ENCODE measurements at places on chromosomes 12 and 14.

DNA sequence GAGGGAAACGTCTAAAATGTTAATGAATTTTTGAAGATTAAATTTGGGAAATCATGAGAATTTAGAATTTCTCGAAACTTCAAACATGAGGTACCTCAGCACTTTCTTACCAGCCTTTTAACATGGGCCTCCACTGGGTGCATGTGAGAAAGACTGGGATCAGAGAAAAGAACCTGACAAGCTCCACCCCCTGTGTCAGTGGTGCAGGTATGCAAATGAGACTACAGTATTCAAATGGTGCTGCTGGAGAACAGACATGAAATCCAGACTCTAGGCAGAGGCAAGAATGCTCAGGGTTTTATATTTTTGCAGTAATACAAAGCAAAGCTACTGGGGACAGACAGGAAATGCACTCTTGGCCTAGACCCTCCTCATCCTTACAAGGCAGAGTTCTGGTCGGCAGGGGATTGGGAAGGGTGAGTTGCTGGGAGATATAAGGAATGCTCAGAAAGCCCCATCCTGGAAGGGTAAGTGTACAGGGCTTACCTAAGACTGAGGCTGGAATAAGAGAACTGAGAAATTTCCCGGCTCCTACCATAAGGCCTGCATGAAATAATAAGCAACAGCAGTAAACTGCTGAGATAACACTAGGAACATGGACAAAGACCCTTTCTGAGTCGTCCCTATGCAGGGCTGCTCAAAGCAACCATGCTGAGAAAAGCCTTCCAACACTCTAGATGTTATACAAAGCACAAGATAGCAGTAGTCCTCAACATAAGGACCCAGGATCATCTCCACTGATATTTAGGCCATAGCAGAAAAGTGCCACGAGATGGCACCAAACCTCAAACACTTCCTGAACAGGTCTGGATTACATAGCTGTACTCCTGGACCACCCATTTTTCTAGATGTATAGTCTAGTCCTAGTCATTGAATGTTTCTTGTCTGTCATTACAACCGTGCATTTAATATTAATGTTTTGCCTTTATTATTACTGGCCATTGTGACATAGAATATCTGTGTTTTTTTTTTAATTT is 260.8 kb downstream of the RASSF9 start:
- peak; percentile 70 for DNase-seq

GRCh38 chr12:66879409-66879808 is 200.5 kb upstream of the GRIP1 start:
- DNase-seq: no peak

DNA sequence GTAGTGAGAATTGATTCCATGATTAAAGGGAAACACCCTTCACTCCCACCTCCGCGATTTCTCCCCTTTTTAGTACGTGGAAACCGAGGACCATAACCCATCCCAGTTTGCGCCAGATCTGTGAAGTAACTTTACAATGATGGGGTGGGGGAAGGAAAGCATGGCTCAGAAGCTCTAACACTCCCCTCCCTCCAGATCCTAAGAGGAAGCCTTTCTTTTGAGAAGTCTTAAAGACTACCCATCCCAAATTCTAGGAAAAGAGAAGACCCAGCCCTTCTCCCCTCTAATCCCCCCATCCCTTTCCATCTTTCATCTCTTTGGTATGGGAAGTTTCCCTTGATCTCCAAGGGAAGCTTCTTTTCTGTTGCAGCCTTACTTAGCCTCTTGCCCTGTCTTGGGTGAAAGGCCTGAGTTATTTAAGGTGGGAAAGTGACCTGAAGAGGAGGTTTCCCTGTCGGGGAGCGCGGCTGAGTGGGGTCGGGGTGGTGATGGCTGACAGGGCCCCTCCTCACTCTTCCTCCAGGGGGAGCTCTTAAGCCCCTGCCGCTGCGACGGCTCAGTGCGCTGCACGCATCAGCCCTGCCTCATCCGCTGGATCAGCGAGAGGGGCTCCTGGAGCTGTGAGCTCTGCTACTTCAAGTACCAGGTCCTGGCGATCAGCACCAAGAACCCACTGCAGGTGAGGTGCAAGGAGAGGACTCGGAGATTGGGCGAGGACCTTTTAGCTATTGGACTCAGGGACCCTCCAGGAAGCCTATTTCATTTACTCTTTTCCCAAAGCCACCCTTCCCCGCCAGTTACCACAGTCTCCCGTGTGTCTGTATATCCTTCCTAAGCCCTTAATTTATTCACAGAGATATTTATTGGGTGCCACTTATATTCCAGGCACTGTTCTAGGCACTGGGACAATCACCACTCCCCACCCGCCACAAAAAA is 1.8 kb downstream of the MARCHF9 start:
- no peak for DNase-seq

DNA sequence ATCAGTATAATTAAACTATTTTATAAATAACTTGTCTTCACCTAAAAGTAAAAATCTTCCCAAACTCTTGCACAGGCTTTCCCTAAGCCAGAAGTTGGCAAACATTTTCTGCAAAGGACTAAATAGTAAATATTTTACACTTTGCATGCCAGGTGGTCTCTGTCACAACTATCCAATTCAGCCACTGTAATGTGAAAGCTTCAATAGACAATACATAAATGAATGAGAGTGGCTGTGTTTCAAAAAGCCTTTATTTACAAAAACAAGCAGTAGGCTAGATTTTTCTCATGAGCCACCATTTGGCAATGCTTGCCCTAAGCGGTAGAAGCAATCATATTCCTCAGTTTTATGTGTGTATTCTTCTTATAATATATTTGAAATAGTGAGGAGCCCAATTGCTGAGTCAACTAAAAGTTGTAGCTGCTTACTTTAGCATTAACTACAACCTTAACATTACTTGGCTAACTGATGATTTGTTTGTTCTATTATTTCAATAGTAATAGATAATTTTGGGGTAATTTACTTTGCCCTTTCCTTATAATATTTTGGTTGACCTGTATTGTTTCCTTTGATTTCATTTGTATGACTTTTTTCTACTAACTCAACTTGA is 236.0 kb upstream of the SYT1 start:
- no peak for DNase-seq

DNA sequence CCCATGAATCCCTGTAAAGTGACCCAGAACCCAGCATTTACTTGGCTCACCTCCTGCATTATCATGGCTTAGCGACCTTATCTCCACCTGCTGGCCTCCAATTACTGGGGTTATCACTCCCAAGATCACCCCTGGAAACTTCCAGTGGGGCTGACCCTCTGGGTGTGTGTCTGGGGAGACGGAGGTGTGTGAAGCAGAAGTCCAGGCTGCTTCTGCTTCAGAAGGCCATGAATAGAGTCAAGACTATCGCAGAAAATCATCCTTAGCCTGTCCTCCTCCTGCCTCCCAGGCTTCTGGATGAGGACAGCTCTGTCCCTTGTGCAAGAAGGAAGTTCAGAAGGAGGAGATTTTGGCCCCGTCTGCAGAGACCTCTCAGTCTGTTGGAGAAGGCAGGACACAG is 408 bp upstream of the KRT72 start:
- no peak for DNase-seq

- DNase-seq: no peak
Observed at GRCh38 chr12:79973801-79974200, 38.9 kb upstream of the PPP1R12A start.

DNA sequence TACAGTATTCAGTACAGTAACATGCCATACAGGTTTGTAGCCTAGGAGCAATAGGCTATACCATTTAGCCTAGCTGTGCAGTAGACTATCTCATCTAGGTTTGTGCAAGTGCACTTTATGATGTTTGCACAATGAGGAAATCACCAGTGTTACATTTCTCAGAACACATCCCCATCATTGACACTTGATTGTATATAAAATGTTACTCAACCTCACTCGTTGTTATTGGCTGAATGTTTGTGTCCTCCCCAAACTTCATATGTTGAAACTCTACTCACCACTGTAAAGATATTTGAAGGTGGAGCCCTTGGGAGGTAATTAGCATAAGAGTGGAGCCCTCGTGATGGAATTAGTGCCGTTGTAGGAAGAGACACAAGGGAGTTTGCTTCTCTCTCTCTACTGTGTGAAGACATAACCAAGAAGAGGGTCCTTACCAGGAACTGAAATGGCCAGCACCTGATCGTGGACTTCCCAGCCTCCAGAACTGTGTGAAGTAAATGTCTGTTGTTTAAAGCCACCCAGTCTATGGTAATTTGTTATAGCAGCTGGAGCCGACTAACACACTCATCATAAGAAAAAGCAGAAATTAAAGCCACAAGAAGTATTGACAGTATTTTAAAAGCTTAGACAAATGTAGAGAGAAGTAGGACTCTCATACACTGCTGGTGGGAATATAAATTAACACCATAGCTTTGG is 3.2 kb upstream of the MED13L start:
- DNase-seq: no peak

- no peak for DNase-seq
Observed at GRCh38 chr14:29123017-29123416, 356.4 kb downstream of the FOXG1 start.

- DNase-seq: no peak
Observed at GRCh38 chr12:7788294-7788660, 925 bp upstream of the NANOG start.

DNA sequence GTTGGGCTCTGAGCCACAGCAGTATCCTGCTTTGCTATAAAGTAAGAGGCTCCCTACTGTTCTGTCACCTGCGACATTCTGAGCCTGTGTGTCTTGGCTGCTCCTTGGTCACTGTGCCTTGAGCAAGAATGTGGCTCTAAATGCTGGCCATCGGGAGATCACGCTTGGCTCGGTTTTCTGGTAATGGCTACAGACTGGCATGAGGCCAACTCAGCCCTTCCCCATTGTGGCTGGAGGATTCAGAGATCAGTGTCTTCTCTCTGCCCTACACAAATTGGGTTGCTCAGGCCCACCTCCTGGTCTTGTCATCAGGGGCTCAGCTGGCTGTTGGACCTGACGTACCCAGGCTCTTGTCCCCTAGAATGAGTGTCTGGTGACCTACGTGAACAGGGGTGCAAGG is 94.5 kb downstream of the PLXNC1 start:
- DNase-seq: no peak

DNA sequence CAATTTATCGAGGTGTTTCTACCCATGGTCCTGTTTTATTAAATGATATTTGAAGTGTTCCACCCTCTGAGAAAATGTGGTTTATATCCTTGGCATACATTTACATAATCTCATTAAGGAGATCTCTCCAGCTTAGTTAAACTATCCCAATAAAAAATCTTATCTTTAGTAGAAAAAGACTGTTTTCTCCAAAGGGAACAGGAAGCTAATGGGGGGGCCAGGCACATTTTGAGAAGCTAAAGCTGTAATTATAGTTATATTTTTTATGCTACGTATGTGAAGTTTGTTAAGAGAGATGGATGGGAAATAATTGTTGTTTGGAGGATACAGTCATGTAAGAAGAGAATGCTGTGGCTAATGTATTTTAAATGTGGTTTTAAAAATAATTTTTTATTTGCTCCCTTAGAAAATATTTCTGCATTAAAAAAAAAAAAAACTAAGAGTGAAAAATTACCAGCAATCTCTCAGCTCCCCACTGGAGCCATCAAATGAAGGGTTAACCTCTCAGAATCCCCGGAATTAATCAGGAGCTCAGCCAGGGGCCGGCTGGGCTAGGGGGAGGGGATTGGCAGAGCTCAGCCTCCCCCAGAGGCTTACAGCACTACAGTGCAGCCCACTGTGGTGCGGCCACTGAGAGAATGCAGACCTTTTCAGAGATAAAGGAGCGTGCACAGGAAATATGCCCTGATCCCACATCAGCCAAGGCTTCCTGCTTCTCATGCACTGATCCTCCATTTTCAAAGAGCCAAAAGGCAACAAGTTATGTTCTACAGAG is 185.8 kb downstream of the EGLN3 start:
- DNase-seq: no peak
